ENCODE measurements at places on chromosomes 3 and 15.

GRCh38 chr15:97234851-97235610, 725.5 kb upstream of the ARRDC4 start:
- DNase-seq: peak; percentile 19

GRCh38 chr15:47997195-47998080, 123.4 kb upstream of the SLC24A5 start:
- DNase-seq: no peak

DNA sequence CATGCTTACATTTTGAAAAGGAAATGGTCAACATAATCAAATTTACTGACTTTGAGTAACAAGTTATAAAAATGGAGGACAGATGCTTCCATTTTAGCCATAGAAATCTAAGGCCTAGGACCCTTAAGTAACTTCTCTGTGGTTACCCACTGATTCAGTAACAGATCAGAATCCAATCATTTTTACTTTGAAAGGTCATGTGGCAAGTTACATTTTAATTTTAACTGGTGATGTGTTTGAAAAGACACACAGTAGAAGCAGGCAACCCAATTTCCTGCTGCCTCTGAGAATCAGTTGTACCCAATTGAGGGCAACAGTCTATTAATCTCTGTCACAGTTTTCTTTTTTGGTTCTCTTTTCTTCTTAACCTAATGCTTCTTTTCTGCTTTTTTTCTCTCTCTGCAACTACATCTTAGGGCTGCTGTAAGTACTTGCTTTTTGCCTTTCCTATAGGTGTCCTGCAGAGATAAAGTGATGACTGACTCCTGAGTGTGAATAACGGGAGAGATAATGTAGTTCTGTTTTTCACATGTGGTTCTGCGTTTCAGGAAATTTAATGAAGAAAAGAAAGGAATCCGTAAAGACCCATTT, 3.3 kb downstream of the ZWILCH start:
- no peak for DNase-seq

DNA sequence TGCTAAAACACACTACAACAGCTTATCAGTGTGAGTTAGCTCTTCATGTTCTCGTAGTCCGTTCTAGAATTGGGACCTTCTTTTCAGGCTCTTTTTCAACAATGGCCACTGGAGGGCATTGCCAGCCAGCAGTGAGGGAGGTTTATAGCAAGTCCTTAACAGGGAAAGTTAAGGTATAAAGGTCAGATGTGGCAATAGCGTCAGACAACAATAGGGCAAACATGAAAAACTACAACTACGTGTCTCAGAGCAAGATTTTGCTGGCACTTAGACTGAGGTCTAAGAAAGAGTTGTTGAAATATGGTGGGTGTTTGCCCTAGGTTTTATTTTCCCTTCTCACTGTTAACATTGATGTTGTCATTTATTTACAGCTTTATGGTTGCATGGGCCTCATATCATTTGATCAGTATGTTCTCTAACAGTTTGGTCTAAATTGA, 161.4 kb downstream of the GMNC start:
- DNase-seq: no peak

DNA sequence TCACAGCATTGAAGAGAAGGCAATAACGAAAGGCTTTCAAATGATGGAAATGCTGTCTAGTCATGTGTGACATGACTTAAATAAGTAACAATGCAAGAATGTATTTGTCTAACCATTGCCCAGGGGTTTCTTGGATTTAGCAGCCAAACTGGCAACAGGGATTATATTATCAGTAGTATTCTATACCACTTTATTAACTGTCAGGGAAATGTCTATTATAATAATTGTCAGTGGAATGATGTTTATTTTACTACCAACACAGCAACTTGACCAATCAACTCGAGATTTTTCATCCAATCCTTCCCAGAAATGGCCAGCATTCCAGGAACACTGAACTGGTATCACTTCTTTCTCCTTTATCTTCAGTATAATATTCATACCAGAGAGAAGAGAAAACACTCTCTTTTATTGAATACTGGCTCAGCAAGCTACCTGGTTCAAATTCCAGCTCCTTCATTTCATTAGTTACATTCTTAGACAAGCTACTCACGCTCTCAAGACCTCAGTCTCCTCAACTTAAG, 66.2 kb downstream of the FOXP1 start:
- DNase-seq: no peak

GRCh38 chr3:153927107-153927506, 194.1 kb upstream of the ARHGEF26 start:
- peak; percentile 15 for DNase-seq

- DNase-seq: no peak
These were observed 545.8 kb upstream of the ALCAM start for GRCh38 chr3:104820959-104821358.

GRCh38 chr3:89622063-89622700, 514.8 kb downstream of the EPHA3 start:
- no peak for DNase-seq

GRCh38 chr3:51657234-51657633, 13.8 kb upstream of the TEX264 start:
- DNase-seq: no peak

DNA sequence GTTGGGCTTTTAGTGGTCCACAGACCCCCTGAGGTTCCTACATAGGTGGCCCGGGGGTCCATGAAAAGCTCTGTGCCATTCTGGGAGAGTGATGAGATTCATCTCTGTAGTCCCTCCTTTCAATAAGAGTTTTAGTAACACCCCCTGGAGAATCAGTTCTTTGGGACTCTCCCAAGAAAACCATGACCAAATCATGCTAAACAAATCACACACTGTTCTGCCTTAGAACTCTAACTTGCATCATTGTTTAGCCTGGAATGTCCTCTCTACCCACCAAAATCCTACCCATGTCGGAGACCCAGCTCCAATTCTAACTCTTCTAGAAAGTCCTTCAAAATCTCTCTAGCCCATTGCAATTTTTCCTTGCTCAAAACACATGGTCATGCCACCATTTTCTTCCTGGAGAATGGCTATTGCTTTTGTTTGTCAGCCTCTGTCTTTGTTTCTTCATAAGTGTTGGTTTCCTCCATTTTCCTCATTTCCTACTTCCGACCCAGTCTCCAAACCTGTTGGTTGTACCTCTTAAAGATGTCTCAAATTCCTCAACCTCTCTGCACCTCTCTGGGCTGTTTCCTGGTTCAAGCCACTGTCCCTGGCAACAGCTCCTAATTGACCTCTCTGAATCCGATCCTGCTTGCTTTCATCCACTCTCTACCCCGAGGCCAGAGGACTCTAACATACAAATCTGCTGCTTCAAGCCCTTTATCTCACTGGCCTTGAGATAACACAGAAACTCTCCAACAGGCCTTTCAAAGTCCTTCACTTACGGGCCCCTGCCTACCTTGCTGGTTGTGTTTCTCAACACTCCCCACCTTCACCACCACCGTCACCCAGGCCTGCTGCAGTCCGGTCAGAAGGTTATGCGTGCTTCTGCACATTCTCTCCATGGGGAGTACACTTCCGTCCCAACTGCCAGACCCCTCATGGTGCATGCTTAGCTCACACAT, 23.7 kb downstream of the CYP19A1 start:
- no peak for DNase-seq

- DNase-seq: no peak
These were observed 208.4 kb upstream of the ALCAM start for GRCh38 chr3:105158286-105158685.

GRCh38 chr3:88203642-88204055, 53.9 kb downstream of the C3orf38 start:
- DNase-seq: peak; percentile 72

DNA sequence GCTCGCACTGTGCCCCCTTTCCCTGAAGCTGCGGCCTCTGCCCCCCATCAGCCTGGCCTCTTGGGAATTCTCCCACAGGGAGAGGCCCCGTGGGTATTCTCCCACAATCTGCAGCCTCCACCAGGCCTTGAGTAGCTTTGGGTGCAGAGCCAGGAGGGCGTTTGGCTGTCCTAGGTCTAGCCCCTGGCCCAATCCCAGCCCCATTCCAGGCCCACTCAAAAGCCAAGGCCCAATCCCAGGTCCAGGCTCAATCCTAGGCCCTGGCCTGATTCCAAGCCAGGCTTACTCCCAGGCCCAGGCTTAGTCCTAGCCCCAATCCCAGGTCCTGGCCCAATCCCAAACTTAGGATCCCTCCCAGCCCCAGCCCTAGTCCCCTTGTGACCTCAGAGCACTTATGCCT, 59.8 kb downstream of the CHCHD4 start:
- DNase-seq: no peak

DNA sequence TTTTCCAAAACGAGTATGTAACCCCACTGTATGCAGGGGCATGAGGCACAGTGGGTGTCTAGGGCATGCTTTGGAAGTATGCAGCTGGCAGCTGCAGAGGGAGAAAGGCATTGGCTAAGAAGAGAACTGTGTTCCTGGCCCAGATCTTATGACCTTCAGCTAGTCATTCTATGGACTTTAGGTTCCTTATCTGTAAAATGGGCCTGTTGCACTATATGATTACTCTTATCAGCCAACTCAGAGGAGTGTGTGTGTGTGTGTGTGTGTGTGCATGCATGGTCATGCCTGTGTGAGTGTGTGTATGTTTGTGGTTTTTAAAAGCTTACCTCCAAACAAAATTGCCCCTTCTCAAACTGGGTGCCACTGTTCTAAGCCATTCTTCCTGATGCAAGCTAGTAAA, 27.4 kb upstream of the CHST2 start:
- no peak for DNase-seq

GRCh38 chr3:106485217-106485616, 616.4 kb upstream of the CBLB start:
- no peak for DNase-seq

Data from globus pallidus (tissue), 1 donor.